Mesothelial cell of epicardium (in vitro differentiated cells): ENCODE measurements at places on chromosomes 5 and 9. TPM values are rescaled to one million over a fixed set of nuclear protein-coding genes. Genes with fewer than 3 reads are reported as not detected.

UQCRQ gene
- total RNA-seq: 258 to 329 TPM (median 308 TPM) in 3 replicates

ENTREP1 gene
- total RNA-seq: 2.3 to 2.6 TPM (median 2.3 TPM) in 3 replicates

UBAP2 gene
- total RNA-seq: 51.5 to 56.4 TPM (median 52.2 TPM) in 3 replicates

HEMGN gene
- total RNA-seq: not detected in 3 replicates

TTC23L gene
- total RNA-seq: 2.4 to 2.7 TPM (median 2.6 TPM) in 3 replicates

FOCAD gene
- total RNA-seq: 78.0 to 78.5 TPM (median 78.4 TPM) in 3 replicates

PCDHGA6 gene
- total RNA-seq: 0.25 to 0.60 TPM (median 0.57 TPM) in 3 replicates

RELL2 gene
- 3.9 to 4.6 TPM (median 4.6 TPM) in 3 replicates for total RNA-seq

ADAMTSL1 gene
- 44.1 to 48.0 TPM (median 45.2 TPM) in 3 replicates for total RNA-seq

QRFP gene
- not detected in 3 replicates for total RNA-seq

DNA sequence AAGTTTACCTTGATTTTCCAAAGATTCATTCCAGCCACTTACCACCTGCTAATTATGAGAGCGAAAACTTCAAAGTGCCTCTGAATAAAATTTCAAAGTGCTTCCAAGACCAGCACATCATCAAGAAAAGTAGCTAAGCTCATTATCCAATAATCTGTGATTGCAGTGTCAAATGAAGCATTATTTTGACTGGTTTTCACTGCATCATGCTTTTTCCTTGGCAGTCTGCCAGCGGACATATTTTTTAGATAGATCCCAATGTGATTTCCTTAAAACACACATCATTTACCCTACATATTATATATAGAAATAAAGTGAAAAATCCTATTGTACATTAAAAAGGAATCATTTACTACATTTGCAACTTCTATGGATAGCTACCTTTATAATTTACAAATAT is 508.6 kb upstream of the FAM174A start:
- no peak for DNase-seq

GRCh38 chr5:56116599-56117141 is 116.5 kb downstream of the ANKRD55 start:
- no peak for DNase-seq

- DNase-seq: no peak
These were observed 17.0 kb downstream of the LHX3 start for GRCh38 chr9:136187683-136188586.

DNA sequence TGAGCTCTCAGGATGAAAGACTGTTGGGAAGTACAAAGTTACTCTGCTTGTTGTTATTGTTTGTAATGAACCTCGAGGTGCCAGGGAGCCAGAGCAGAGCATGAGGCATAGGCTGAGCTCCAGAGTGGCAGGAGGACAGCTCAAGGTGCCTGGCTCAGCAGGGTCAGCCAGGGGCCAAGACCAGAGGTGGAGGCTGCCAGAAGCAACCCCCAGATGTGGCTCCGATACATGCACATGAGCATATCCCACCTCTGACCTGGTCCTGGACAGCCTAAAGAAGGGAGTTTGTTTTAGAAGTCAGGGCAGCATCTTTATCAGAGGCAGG is 105.6 kb downstream of the PSD2 start:
- DNase-seq: no peak

DNA sequence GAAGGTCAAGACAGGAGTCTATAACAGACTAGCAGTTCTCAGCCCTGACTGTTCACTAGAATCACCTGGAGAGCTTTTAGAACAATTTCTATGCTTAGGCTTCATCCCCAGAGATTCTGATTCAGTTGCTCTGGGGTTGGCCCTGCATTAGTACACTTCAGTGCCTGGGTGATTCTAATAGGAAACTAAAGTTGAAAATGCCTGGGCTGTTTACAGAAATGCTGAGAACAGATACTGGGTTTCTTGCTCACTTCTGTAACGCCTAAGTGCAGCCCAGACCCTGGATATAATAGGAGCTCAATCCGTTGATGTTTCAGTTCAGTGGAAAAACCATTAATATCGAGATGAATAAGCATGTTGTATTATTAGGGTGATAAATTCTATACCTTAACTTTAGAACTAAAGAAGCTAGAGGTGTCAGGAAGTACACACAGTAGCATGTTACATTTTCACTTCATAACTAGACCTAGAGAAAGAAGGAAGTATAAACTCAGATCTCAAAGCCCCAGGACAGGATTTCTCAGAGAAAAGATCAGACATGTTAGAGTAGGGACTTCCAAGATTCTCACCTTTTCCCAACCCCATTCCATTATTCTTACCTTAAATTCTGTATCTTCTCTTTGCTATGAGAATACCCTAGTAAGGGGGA is 20.4 kb downstream of the HAVCR2 start:
- DNase-seq: no peak

DNA sequence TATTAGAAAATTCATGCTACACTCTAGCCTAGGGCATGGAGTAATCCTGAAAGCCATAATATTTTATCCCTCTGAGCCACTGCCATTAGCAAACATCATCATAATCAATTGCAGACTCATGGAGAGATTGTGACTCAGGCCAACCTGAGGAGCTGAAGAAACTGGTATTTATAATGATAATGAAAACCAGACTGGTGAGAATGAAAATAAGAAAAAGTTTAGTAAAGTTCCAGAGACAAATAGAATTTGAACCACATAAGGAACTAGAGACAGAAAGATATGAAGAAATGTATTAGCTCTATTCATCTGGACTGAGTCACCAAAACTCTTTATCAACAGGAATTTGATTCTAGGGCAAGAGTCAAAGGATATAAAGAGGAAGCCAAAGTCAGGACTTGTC is 158.7 kb downstream of the DRD1 start:
- DNase-seq: no peak

DNA sequence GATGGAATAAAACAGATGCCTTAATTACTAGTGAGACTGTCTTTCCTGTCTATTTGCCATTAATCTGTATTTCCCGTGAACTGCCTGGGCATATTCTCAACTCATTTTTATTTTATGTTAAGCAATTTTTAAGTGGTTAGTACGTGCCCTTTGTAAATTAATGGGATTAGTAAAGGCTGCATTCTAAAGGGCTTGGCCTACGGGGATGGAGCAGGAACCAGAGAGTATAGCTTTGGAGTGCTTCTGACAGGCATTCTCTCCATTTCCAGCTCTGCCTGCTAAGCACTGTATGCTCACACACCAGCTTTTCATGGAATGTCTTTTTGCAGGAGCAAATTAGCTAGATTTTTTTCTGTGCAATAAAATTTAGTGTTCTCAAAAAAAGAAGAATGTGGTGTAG is 241.2 kb downstream of the MCTP1 start:
- no peak for DNase-seq

GRCh38 chr9:93355827-93356226 is 95.7 kb upstream of the FAM120A start:
- DNase-seq: no peak

- no peak for DNase-seq
These were observed 48.0 kb upstream of the SAP30L start for GRCh38 chr5:154397652-154398406.

- no peak for DNase-seq
These were observed 1093.9 kb upstream of the CDH6 start for GRCh38 chr5:30099634-30100033.

- no peak for DNase-seq
These were observed 1.8 kb upstream of the TLE4 start for GRCh38 chr9:79569814-79570447.

GRCh38 chr5:174381241-174381640 is 335.7 kb downstream of the NSG2 start:
- no peak for DNase-seq

DNA sequence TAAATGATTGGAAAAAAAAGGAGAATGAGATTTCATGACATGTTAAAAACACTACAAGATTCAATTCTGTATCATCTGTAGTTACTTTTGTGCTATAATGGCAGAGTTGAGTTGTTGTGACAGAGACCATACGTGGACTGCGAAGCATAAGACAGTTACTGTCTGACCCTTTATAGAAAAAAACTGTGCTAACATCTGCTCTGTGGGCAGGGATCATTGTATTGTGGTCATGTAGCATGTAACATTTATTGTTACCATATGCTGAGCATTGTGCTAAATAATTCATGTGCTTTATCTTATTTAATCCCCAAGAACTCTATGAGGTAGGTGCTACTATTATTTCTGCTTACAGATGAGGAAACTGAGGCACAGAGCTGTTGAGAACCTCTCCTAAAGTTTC is 147.3 kb upstream of the HMHB1 start:
- DNase-seq: no peak

DNA sequence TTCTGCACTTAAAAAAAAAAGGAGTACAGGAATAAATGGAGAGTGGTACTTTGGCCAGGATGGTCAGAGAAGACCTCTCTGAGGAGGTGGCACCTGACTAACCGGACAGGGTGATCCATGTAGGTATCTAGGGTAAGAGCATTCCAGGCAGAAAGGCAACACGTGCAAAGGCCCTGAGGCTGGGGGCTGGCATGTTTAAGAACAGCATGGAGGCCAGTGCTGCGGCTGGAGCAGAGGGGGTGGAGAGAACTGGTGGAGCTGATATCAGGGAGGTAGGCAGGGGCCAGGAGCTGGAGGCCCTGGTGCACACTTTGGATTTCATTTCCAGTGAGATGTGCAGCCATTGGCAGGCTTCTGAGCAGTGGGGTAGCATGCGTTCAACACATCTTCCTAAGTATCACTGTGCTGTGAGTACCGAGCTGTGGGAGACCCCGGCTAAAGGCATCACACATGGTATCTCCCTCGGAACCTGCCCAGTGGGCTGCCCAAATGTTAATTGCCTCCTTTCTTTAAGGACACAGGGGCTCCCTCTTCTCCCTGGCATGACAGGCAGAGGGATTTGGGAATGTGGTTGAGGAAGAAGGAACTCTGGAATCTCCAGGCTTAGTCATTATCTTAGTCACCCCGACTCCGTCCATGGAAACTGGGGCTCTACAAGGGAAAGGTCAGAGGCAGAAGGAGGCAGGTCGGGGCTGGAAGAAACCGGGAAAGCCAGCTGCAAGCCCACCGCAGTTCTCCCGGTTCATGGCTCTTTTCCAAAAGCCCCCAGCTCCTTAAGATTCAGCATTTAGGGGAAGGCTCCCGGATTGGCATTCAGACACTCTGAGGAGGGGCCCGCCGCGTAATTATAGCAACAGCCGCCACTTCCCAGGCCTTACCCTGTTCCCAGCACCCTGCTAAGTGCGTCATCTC is 18.6 kb downstream of the SLC6A7 start:
- DNase-seq: no peak

DNA sequence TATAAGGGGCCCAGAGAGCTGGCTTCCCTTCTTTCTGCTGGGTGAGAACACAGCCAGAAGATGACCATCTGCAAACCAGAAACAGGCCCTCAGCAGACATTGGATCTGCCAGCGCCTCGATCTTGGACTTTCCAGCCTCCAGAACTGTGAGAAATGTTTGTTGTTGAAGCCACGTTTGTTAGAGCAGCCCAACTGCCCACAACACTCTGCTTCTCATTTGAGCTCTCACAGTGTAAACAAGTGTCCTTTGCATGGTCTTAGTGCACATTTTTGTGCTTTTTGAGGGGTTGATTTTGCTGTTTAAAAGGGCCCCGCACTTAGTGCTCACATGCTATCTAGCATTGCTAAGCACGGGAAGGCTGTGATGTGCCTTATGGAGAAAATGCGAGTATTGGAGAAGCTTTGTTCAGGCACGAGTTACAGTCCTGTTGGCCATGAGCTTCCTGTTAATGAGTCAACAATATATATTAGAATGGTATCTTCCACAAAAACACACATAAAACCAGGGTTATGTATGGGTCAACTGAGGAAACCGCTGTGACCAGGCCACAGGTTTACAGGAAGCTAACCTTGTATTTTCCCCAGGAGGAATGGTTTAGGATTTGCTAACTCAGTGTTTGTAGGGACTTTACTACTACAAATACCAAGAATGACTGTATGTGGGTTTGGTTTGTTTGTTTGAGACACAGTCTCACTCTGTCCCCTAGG is 11.9 kb downstream of the CMBL start:
- DNase-seq: no peak

GRCh38 chr9:136516191-136516654 is 29.6 kb downstream of the NOTCH1 start:
- DNase-seq: no peak

DNA sequence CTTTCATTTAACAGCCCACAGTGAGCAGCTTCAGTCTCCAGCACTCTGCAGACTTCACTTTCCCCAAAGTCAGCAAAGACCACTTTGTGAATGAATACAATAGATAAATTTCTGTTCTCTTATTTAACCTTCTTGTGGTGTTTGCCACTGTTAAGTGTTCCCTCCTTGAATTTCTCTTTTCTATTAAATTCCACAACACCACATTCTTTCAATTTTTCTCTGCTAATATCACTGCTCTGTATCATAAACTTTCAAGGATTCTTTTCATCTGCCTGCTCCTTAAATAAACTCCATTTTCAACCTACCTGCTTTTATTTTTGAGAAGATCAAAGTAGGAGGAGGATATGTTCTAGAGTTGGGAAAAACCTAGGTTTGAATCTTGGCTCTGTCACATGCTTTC is 739.5 kb upstream of the GRAMD2B start:
- DNase-seq: no peak

DNA sequence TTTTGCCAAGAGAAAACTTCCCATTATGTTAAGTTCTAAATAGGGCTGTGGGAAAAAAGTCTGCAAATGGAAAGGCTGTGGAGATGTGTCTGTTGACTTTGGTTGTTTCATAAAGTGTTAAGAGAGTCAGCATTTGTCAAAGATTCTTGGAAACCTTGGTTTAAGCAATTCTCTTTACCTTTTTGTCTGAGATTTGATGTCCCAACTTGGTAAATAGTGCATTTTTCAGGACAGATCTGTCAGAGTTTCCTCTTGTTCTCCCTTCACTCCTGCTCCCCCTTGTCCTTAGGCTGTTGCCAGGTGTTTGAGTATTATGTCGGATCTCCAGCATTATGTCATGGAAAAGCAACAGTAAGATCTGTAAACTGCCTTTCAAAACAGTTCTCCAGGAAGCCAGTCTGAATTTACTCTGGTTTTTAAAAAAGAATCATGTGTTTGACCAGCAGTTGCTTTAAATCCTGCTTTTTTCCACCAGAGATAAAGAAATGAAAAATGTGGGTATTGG is 79.1 kb upstream of the ADAMTSL1 start:
- DNase-seq: no peak

GRCh38 chr9:114988962-114989599 is 58.7 kb upstream of the TNFSF8 start:
- no peak for DNase-seq

DNA sequence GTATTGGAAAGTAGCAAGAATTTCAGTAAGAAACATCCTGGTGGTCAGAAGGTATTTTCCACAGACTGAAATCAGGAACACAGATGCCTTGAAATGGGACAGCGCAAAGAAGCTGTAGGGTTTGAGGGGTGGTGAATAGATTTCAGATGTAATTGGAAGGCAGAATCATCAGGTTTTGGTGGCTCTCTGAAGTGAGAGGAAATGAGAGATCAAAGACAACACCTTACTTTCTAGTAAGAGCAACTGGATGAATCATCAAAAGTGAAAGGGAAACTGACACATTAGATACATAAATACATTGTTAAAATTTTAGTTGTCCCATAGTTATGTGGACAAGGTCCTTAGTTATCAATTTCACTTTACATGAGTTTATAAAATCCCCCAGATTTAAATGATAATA is 188.2 kb upstream of the SLC27A6 start:
- no peak for DNase-seq
